ENCODE measurements at places on chromosomes 2 and 18.

DNA sequence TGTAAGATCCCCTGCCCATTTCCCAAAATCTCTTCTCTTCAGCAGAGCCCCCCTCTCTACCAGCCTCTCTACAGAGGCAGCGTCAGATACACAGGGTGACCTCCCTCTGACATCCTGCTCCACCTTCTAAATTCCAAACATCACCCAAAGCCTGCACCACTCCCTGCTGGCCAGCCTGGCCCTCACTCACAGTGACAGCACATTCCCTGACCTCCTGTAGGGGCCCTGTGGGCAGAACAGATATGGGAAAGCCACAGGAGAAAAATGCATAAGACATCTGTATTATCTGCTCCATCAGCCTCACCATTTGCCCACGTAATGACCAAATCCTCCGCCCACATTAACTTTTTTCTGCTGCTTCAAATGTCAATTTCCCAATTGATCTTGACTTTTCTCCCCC is 40.6 kb downstream of the TRABD2A start:
- no peak for DNase-seq

- DNase-seq, result no peak
Observed at GRCh38 chr2:32714521-32714920, 86.7 kb downstream of the TTC27 start.

DNA sequence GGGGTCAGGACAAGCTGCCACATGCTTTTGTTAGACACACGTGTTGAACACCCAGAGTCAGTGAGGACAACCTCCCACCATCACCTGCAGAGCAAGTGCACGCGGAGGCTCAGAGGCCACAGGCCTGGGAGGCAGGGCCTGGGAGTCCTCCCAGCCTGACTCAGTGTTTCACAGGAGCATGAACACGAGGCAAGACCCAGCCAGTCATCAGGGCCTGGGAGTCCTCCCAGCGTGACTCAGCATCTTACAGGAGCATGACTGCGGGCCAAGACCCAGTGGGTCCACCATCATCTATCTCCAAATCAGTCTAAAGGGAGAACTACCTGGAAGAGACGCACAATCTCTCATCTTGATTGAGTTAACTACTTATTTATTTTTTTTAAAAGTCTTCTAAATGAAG is 112.6 kb upstream of the PXDN start:
- DNase-seq, result peak; percentile 12

DNA sequence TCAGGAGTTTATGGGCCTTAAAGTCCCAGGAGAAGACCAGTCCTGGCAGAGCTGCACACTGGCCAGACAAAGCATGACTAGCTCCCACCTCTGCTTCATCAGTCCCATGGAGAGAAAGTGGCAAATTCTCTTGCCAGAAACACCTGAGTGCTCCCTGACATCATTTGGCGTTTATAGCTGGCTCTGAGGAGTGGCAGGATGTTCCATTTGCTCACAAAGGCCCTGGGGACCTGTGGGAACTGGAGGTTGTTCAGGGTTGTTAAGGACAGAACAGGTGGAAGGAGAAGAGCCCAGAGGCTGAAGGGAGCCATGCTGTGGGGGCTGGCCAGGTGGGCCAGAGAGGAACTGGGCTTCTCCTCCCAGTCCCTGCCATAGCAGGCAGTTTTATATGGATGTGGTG is 56.1 kb downstream of the RPL37A start:
- DNase-seq, result no peak

- DNase-seq, result no peak
Observed at GRCh38 chr2:63044362-63045327, 6.0 kb upstream of the OTX1 start.

DNA sequence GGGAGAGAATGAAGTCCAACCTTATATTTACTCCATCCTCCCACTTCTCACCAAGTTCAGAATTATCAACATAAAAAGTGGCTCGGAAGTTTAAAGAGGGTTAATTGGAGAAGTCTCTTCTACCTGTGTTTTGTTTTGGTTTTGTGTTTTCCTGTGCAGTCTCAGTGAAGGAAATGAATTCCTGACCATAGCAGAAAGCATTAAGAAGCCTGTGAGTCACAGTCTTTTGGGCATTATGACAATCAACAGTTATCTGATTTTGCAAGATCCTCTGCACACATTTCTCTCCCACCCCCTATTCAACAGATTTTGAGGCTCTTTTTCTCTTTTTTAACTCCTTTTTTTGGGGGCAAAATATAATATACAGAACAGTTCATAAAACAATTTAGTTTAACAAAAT is 8.6 kb upstream of the RPL37A start:
- DNase-seq, result peak; percentile 58

DNA sequence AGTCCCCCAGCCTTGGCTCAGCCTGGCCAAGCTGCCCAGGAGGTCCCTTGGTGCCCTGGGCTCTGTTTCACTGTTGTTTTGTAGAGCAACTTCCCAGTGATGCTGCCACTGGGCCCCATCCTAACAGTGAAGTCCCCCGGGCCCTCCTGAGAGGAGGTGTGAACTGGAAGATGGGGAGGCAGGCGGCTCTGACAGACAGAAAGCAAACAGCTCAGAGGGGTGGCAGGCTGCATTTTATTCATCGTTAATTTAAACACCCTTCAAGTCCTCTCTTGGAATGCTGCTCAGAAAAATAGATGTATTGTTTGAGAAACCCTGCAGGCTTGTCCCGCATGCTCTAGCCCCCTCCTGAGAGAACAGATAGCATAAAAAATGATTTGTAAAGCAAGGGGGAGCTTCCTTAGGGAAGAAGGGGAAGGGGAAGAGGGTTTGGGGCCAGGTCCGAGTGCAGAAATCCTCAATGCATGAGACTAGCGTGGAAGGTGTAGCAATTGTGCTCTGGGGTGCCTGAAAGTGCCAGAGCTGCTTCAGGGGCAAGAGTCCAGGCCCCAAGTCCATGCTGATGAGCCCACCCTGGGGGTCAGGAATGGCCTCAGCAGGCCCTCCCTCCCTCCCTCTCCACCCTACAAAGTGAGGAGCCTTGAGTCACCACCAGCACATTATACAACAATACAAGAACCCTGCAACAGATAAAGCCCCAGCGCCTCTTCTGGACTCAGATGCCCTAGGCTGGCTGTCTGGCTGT is 113.6 kb downstream of the MSH2 start:
- DNase-seq, result no peak

- DNase-seq, result no peak
Observed at GRCh38 chr2:61420991-61421544, 49.8 kb downstream of the USP34 start.

- no peak for DNase-seq
Observed at GRCh38 chr18:12849548-12849947, 34.5 kb downstream of the PTPN2 start.

Measured in stromal cell of bone marrow (primary cell).